ENCODE measurements at places on chromosomes 5 and 9.

- no peak for DNase-seq
Measured at GRCh38 chr5:10460252-10460906, 18.7 kb downstream of the ROPN1L start.

- no peak for DNase-seq
Measured at GRCh38 chr5:142530904-142531303, 155.0 kb downstream of the FGF1 start.

DNA sequence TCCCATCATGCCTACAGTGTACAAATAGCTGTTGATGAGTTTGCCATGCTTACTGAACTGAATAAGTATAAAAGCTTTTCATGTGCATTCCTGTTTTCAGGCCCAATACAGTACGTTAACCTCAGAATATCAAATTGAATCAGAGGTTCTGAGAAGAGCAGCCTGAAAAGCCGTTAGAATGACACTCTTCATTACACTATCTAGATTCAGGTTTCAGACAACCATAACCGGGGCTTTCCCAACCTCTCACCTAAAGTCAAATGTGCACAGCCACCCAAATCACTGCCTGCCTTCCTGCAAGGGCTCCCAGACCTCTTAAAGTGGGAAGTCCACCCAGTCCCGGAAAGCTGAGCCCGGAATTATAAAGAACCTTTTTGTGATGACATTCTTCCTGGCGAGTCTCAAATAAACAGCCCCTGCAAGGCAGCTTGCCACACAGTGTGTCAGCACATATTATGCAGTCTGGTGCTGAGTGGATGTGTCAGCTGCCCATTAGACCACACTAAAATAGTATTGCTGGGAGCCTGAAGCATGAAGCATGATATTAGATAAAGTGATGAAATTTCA is 245.8 kb downstream of the TLE4 start:
- no peak for DNase-seq

- no peak for DNase-seq
Measured at GRCh38 chr9:134789168-134789567, 91.4 kb upstream of the FCN2 start.

DNA sequence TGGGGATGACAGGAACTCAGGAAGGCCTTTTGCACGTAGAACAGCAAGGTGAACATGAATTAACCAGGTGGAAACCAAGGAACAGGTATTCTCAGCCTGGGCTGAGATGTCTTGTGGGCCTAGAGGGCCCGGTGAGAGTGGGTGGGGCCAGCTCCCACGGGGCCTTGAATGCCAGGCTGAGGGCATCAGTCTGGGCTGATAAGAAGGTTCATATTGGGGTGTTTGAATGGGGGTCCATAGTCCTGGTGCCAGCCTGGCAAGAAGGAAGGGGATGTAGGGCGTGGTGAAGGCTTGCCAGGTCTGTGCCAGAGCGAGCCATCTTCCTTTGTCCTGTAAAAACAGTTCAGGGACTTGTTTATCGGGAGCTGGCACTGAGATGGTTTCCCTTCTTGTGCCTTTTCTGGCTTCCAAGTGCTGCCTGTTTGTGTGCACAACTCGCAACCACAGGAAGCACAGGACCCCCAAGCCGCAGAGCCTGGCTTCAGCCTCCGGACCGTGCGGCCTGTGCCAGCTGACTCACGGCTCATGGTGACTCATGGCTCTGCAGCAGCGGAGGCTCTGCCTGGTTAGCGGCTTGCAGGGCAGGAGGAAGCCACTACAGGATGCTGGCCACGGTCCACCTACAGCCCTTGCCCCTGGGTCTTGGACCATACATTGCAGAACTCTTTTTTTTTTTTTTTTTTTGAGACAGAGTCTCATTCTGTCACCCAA is 2.4 kb downstream of the CARD19 start:
- no peak for DNase-seq

GRCh38 chr9:297104-297972 is 82.7 kb downstream of the DOCK8 start:
- DNase-seq = no peak

DNA sequence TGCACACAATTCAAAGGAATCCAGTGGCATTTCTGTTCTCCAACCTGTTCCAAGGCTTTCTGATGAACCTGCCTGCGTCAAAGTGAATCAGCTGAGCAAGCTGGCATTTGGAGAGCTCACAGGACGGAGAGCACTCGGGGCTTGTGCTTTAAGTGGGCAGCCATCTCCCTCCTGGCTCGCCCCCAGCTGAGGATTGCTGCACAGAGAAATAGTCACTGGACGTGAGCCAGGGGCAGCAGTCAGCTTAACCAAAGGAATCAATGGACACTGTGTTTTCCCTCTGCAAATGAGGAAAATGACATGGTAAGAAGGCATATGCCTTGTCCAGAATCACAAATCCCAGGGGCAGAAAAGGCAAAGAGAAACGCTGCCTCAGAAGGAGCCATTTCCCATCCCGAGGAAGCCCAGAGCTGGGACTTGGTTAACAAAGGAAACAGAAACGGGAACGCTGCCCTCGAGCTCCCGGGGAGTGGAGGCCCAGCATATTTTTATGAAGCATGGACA is 299.4 kb downstream of the ZSWIM6 start:
- no peak for DNase-seq

DNA sequence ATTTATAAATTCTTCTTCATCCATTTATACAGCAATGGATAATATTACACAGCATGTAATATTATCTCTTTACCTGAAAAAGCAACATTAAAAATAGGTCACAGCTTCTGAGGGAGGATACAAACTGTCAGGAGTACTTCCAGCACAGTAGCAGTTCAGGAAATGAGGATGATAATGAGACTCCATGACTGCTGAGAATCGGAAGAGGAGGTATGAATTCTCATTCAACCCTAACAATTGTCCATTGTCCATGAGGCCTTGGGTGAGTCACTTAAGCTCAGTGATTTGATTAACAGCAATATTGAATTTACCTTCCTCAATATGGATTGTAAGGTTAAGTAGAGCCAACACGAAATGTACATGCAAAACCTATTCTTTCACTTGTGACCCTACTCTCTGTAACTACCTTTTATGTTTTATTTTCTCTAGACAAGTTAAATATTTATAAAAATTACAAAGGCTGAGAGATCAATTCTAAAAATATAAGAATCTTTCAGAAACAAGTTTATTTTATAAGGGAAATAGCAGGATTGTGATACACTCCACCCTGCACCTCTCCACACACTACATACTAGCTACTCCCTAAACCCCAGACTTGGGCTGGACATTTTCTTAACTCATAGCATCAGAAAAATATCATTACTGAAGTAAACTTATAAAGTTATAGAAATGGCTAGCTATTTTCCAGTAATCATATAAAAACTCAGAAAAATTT is 159.1 kb upstream of the ACOT12 start:
- DNase-seq = no peak

- DNase-seq = no peak
Measured at GRCh38 chr9:91383577-91383976, 21.9 kb upstream of the AUH start.

DNA sequence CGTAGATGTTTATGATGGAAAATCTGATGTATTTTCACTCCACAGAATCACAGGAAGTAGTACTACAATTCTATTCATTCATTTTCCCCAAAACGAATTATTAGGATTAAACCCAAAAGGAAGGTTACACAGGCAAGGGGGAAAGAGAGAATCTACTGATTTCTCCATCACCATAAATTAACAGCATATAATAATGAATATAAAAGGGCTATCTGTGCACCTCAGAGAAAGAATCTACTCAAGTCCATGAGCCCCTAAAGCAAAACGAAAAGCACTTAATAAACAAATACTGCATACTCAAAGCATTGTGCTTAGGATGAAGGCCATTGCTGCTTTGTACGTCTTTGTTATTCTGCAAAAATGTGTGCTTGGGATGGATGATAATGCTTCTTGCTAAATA is 740.5 kb upstream of the SEMA6A start:
- no peak for DNase-seq

- DNase-seq = no peak
Measured at GRCh38 chr9:112084334-112084733, 90.8 kb downstream of the SUSD1 start.

GRCh38 chr5:142981886-142982820 is 212.0 kb downstream of the ARHGAP26 start:
- DNase-seq = no peak

DNA sequence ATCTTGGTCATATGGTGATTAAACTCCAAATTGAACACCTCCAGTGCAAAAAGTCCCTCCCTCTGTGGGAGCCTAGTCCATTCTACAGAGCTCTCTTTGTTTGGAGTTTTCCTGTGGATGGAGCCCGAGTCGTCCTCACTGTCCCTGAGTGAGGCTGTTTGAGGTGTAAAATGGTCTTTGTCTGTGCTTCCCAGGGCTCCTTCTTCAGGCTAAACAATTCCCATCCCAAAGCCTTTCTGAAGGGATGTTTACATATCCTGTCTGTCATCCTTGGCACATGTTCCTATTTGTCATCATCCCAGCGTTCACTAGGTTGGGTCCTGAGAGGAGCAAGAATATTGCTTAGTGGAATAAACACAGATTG is 68.9 kb downstream of the COL27A1 start:
- no peak for DNase-seq

GRCh38 chr9:3700772-3701171 is 175.0 kb upstream of the RFX3 start:
- no peak for DNase-seq

- no peak for DNase-seq
Measured at GRCh38 chr5:52199833-52200232, 587.9 kb upstream of the ITGA1 start.

- no peak for DNase-seq
Measured at GRCh38 chr5:14699159-14699558, 34.6 kb downstream of the OTULIN start.

DNA sequence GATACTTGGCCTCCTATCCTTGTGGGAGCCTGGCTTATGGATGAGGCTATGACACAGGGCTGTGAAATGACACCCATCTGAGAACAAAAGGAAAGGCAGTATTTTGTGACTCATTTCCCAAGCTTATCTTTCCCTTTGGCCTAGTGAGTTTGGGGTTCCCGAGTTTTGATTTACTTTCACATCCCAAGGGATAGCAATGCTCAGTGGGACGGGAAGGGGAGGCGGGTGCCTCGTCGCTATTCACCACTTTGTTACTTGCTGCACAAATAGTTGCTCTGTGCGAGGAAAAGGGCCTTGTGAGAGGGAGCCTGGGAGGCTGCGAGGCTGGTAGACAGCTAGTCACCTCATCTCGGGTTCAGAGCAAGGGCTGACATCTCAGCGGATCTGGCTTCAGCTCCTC is 59.1 kb upstream of the ENTREP1 start:
- no peak for DNase-seq

- no peak for DNase-seq
Measured at GRCh38 chr5:107557051-107557658, 113.6 kb downstream of the EFNA5 start.

GRCh38 chr9:77817590-77818311 is 169.6 kb upstream of the GNA14 start:
- DNase-seq = no peak

GRCh38 chr5:174418809-174419539 is 305.4 kb upstream of the MSX2 start:
- no peak for DNase-seq

- peak; percentile 25 for DNase-seq
Measured at GRCh38 chr9:131310833-131311554, 21.5 kb downstream of the PLPP7 start.

GRCh38 chr9:20378851-20379250 is 243.4 kb downstream of the MLLT3 start:
- no peak for DNase-seq

DNA sequence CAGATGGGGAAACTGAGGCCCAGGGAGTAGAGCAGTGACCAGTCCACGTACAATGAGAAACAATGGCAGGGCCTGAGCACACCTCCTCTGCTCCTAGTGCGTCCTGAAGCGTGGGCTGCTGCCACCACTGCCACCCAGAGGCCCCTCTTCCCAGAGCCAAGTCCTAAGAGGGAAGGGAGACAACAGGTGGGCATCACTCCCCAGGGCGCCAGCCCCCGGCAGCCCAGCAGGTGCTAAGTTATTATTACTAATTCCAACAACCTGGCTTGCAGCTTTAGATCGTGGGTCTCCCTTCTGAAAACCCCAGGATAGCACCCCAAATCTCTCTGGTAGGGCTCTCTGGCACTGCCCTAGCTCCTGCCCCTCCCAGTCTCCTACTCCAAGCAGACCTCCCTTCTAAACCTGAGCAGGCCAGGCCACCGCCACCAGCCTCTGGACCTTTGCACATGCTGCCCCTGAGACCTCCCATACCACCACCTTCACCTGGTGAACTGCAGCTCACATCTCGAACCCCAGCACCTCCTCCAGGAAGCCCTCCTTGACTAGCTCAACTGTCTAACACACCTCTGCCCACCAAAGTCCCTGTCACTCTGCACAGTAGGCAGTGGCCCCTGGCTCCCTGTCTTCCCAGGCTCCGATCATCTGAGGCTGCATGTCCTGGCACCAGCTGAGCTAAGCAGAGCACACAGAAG is 65.8 kb downstream of the VAV2 start:
- no peak for DNase-seq

- no peak for DNase-seq
Measured at GRCh38 chr9:130321539-130321938, 56.0 kb downstream of the HMCN2 start.

- no peak for DNase-seq
Measured at GRCh38 chr9:98455256-98456155, 200.1 kb upstream of the TBC1D2 start.

GRCh38 chr5:146193285-146193684 is 10.1 kb upstream of the RBM27 start:
- no peak for DNase-seq

DNA sequence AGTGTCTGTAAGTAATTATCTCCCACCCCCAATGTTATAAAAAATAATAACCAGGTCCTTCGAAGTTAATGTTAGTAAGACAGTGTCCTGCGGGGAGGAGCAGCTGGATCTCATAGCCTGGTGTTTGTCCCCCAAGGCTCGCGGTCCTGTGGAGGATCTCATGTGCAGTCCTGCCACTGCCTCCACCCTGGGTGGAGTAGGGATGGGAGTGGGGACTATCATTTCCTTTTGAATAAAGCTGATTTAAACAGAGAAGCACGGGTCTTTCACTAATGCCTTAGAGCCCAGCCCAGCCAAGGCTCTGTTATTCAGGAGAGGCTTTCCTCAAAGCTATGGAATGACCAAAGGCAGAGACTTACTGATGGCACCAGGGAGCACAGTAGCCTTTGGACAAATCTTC is 40.2 kb downstream of the SUB1 start:
- no peak for DNase-seq

DNA sequence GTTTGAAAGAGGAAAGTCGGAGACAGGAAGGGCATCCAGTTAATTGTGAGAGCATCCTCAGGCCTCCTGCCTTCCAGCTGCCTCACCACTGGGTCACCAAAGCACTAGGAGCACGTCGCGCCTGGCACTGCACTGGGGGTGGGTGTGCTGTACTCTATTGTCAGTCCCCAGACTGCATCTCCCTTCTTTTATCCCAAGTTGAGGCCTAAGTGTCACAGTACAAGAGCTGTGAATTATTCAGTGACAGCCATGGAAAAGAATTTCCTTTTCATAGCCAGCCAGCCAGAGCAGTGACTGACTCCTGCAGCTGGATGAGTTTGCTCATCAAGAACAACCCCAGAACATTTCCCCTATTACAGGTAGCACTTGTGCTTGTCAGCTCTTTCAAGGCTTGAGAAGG is 16.3 kb downstream of the CLTA start:
- DNase-seq = no peak
